ENCODE measurements at places on chromosomes 7 and 10.

DNA sequence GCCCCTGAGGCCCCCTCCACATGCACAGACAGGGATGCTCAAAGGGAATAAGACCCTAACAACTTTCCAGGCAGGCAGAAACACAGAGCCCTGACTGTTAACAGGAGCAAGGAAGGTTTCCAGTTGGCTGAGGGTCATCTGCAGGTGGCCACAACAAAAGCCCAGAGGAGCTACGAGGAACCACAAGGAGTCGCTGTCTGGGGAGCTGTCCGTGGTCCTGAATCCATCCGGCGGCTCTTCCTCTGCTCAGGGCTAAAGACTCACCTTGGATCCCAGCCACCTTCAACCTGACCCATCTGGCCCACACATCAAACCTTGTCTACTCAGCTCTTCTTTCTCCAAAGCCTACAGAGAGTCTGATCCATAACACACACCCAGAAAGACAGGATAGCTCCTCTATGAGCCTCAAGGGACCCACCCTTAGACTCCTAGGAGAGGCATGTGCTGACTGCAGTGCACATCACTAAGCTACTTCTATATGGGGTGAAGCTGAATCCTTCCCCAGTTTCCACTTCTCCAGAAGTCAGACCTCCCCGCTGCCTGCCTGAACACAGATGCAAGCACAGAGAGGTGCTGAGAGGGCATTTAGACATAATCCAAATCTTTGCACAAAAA lies 104.0 kb downstream of the SLIT1 start:
- DNase-seq, result peak; percentile 55

DNA sequence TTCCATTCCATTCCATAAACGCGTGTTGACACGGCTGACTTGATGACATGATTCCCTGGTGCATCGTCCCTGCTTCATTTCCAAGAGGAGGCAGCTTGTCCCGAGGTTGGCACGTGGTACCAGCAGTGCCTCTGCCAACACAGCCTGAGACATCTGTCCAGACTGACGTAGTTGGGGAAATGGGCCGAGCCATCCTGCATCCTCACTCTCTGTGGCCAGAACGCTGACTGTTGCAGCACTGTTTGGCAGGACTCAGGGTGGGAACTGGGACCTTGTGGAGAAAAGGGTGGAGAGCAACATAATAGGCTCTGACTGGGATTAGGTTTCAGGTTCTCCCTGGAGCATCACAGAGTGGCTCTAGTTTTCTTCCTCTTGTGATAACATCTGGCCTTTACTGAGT lies 118.6 kb upstream of the BTBD16 start:
- no peak for DNase-seq

DNA sequence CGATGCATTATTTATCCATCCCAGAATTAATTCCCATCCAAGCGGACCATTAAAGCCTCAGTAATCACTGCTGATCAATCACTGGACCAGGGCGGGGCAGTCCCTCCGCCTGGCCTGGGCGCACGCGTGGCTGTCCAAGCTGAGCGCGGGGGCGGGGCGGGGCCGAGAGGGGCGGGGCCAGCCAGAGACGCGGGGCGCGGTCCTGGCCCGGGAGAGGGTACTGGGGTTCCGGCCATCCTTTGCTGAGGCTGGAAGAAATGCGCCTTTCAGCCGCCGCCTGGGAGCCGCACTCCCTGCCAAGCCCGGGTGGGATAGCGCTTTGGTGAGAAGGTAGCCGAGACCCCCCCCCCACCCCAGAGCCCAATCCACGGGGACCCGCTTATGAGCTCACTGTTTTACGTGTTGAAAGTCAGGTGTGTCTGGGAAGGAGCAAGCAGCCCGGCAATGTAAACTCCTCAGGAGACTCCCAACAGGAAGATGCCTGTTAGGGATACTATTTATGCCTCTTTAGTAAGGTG lies at the start of gene ARHGAP22:
Gene ARHGAP22, minus strand, starts transcription at position 83 of the 518 bp plus-strand sequence. CDS start 277 bp downstream, outside the sequence.
- DNase-seq, result peak; percentile 8

- DNase-seq, result no peak
These were observed 43.4 kb downstream of the SH3PXD2A start for GRCh38 chr10:103812004-103812403.

- DNase-seq, result no peak
These were observed 275.3 kb upstream of the MKLN1 start for GRCh38 chr7:131052285-131052904.

- DNase-seq, result peak; percentile 98
These were observed at the start of gene AVPI1 for GRCh38 chr10:97686962-97687784. Gene AVPI1, minus strand, starts transcription at chr10:97687241. Its CDS starts 7,336 bp downstream, at chr10:97679905.

DNA sequence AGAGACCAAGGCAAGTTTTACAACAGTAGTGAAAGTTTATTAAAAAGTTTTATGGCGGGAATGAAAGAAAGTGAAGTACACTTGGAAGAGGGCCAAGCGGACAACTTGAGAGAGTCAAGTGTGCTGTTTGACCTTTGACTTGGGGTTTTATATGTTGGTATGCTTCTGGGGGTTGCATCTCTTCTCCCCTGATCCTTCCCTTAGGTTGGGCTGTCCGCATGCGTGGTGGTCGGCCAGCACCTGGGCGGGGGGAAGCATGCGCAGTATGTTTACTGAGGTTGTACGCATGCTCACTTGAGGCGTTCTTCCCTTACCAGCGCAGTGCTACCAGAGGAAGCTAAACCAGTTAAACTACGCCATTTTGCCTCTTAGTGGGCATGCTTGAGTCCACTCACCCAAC lies 31.9 kb downstream of the NUP42 start:
- no peak for DNase-seq

DNA sequence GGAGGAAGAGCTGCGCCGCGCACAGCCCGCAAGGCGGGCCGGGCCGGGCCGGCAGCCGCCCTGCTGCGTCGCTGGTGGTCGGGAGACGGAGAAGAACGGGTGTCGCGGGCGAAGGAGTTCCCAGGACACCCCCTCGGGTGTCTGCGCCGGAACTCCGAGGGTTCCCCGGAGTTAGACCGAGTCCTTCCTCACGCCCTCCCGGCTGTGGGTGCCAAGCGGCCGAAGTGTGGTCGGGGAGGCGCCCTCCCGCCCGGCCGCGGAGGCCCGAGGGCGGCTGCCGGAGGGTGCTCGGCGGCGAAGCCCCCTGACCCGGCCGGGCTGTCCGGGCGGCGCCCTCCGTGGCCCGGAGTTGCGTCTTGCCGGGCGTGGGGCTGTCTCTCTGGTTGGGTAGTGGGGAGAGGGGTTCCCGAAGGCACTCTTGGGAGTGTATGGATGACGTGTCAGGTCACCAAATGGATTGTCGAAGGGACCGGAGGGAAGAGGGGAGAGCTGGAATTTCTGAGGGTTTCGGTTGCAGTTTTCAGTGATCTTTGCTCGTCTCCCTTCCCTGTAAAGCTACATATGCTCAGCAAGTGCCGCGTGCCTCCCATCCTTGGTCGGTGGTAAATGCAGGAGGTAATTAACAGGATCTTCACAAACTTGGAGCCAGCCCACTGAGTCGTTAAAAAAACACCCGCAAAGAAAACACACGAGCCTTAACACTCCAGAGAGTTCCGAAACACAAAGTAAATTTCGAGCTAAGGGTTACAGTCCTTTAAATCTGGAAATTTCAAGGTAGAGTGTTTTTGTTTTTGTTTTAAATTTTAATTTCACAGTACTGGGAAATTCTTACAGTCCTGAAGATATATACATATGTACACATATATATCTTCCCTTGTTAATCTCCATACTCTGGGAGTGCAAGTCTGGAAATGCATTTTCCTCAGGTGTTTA lies 871 bp downstream of the ST7 start:
- peak; percentile 32 for DNase-seq

- no peak for DNase-seq
These were observed 2.5 kb downstream of the SH3PXD2A start for GRCh38 chr10:103852856-103853255.

All from CD4-positive, alpha-beta T cell treated with Interleukin-17A for 4 hours (primary cell).